Right ventricle myocardium inferior (tissue), 1 donor: ENCODE measurements at places on chromosomes 2 and 18. TPM values are rescaled to one million over a fixed set of nuclear protein-coding genes. Genes with fewer than 3 reads are reported as not detected.
A peak's percentile ranks its signal among the peaks of the same experiment; 100 is the strongest.

DNA sequence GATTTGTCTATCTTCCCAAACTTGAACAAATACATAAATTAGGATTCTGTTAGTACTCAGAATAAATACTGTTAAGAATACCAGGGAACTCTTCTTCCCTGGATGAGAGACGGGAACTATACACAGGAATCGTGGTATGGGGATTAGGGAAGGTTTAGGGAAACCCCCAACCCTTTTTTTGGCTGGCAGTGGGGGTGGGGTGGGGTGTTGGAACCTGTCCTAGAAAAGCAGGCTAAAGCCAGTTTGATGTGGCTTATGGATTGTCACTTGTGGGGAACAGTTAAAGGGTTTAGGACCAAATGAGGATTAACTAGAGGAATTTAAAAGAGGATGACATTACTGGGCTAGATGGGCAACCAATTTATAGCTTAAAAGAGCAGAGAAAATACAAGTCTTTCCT is 1.8 kb downstream of the SLC4A10 start:
- DNase-seq, result no peak

Gene RNU2-63P
- total RNA-seq, result not detected

GRCh38 chr2:235958931-235959410 is 209.2 kb downstream of the GBX2 start:
- no peak for DNase-seq

Gene PRKAG3
- total RNA-seq, result not detected

Gene SPEG
- total RNA-seq, result 119 TPM

- no peak for DNase-seq
Observed at GRCh38 chr18:29226213-29226612, 1049.3 kb upstream of the CDH2 start.

- DNase-seq, result no peak
Observed at GRCh38 chr2:50772607-50773006, 259.3 kb downstream of the NRXN1 start.

GRCh38 chr18:11817229-11817628 is 34.0 kb upstream of the CHMP1B start:
- DNase-seq, result no peak

GRCh38 chr2:215983581-215984351 is 29.6 kb downstream of the MREG start:
- no peak for DNase-seq

Gene DSG1
- total RNA-seq, result 0.68 TPM

Gene LYG2
- total RNA-seq, result not detected

- DNase-seq, result peak; percentile 96
Observed at GRCh38 chr2:74472086-74472944, at the start of gene MRPL53. MRPL53 (minus strand) TSS chr2:74472680; CDS start chr2:74472660, 20 bp downstream.

- no peak for DNase-seq
Observed at GRCh38 chr18:5865521-5865920, 29.8 kb downstream of the TMEM200C start.

GRCh38 chr2:41906338-41906725 is 141.5 kb upstream of the PKDCC start:
- no peak for DNase-seq

Gene NPAS2
- total RNA-seq, result 38.0 TPM

- no peak for DNase-seq
Observed at GRCh38 chr2:13583609-13584008, 866.9 kb downstream of the TRIB2 start.

- DNase-seq, result no peak
Observed at GRCh38 chr2:109209412-109209811, 80.4 kb downstream of the SH3RF3 start.

GRCh38 chr18:10391506-10391905 is 62.9 kb upstream of the APCDD1 start:
- no peak for DNase-seq

- no peak for DNase-seq
Observed at GRCh38 chr2:47541848-47542450, 139.0 kb downstream of the MSH2 start.

- DNase-seq, result no peak
Observed at GRCh38 chr2:109164739-109165221, 35.8 kb downstream of the SH3RF3 start.

DNA sequence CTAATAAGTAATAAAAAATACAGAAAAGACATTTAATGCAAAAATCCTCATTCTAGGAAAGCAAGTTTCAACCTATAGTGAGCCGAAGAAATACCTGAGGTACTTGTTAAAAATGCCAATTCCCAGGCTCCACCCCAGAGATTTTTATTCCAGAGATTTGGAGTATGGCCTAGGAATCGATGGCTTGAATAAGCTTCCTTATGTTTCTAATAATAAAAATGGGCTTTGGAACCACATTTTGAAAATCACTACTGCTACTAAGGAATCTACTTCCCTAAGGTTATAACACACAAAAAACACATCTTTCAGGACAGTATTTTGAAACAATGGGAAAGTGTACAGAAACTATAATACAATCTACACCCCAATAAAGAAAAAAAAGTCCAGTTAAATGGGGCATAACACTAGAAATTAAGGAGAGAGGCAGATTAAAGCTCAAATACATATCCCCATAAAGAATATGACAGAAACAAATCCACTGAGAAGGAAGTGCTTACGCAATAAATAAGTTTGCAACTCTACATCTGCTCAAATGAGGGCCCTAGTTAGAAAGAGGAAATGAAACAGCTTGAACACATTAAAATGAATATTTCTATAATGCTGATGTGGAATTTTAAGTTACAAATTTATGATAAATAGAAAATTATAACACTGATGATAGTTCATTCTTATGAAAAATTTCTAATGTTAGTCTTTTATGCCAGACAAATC is 103.7 kb downstream of the EPB41L3 start:
- DNase-seq, result no peak

DNA sequence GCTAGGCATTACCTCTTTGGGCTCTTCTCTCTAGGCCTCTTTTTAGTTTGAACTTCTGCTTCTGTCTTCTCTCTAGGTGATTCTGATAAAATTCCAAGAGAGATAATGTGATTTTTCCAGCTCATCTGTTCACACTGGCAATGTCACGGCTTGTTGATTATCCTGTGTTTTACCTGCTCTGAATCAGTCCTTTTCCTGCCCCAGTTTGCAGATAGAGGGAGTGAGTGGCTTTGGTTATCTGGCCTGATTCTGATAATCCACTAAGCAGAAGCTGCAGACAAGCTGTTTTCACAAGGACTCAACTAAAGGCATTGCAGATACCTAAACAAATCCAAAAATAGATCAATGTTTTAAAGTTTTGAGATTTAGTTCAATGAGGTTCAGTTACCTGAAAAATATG is 111.9 kb downstream of the DCC start:
- DNase-seq, result no peak

Gene ANKRD29
- 6.8 TPM for total RNA-seq

DNA sequence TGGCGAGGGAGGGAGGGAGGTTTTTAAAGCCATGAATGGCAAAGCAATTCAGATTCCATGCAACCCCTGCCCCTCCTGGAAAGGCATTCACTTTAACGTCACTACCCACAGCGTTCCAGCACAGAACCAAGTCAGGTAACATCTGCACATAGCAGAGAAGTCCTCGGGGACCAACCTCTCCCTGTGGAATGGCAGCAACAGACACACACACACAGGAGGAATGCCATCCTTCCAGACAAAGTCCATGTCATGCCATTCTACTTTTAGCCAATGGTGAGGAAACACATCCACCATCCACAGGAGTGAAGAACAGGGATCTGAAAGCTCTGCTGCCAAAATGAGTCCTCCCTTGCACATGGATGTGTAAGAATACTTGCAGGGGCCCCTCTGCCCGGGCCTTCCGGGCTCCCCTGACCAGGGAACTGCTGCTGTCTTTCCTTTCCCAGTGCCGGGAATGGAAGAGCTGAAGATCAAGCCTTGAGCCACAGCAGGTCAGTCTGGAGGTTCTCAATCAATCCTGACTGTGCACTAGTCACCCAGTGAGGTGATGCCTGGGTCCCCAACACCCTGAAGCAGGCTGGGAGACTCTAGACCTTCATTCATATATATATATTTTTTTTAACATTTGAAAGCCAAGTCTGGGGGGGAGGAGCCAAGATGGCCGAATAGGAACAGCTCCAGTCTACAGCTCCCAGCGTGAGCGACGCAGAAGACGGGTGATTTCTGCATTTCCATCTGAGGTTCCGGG is 63.7 kb downstream of the UXS1 start:
- no peak for DNase-seq

DNA sequence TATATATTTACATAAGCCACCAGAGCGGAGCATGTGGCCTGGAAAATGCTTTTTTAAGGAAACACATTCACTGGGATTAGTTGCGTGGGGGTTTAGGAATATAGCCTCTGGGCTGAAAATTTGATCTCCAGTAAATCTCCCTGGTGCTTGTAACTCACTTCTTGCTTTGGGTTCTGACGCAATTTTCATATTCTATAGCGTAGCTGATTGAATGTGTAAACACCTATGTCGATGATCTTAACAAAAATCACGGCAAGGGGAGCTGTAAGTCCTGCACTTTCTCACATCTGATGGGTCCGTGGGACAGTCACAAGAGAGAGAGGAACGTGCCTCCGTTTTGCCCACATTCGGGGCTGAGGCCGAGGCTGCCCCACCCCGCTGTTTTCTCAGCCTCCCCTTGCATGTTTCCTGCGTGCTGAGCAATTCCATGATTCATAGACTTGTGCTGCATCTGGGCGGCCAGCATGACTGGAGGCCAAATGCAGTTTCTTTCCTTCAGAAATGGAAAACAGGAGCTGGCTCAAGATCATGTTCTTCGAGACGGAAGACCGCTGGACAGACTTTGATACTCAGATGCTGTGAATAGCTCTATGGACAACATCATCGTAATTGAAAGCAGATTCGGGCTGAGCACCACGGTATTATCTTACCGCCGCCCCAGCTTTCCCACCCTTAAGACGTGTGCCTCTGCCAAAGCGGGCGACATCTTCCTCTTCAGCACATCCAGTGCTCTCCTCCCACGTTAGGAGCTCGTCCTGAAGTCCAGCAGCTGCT is 109.2 kb downstream of the TMEM18 start:
- no peak for DNase-seq

Gene NEU2
- not detected for total RNA-seq

DNA sequence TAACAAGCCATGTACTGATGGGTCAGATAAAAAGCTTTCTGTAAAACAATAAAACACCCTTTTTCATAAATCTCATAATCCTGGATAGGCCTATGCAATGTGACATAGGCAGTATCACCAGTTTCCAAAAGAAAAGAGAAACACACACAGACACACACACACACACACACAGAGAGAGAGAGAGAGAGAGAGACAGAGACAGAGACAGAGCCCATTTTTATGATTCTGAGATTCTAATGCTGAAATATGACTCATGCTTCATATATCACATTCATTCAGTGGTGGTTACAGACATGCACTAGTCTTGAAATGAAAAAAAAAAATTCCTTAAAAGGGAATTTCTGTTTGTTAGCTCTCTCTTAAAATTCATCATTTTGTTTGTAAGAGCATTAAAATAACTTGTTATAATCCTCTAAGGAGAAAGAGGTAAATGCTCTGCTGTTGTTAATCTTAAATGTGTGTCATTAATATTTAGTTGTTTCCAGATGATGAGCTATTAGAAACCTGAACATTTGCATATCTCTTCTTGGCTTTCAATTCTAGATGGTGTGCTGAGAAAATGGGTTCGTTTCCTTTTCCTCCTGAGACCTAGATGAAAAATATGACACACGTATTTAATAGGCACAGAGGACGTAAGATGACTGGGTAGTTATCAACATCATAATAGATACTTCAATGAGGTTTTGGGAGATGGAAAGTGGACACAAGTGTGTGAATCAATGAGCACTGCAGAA is 1598.7 kb upstream of the ACVR2A start:
- no peak for DNase-seq

Gene MYO5B
- 0.89 TPM for total RNA-seq

DNA sequence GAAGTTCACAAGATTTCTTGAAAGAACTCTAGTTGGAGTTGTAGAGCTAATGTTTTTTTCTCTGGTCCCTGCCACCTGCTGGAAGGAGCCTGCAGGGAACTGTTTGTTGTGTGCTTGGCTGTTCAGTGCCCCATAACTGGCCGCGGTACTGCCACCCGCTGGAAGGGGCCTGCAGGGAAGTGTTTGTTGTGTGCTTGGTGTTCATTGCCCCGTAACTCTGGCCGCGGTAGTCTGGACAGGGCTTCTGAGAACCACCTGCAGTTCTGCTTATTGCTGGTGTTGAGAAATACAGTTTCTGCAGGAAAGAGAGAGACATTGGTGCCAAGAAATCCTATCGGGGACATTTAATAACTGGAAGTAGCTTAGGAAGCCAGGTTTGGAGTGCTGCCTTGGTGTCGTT is 58.1 kb downstream of the AGAP1 start:
- no peak for DNase-seq

DNA sequence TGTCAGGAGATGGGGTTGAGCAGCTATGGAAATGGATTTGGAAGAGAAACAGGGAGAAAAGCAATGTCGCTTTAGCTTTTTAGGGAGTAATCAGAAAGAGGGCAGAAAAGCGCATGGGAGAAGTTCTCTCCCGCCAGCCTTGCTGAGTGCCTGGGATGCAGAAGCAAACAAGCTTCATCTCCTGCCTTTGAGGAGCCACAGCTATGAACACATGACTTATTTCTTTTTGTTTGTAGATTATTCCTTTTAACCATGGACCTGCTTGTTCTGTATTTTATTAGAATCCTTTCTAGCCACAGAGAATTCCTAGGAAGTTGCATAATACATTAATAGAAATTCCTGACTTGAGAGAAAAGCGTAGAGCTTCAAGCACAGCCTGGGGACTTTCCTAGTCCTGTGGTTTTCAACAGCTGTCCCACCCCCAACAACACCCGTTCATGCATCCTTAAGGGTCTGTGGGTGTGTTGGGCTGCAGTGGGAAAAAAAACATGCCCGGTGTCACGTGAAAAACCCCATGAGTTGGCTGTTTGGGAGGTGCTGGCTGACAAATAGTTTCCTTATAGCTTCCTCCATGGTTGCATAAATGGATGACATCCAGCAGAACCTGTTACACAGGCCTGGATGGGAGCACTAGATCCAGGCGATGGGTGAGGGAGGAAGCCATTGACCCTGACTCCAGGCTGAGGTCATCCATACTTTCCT is 14.9 kb downstream of the SLC9A4 start:
- no peak for DNase-seq

Gene LOXHD1
- 0.35 TPM for total RNA-seq

DNA sequence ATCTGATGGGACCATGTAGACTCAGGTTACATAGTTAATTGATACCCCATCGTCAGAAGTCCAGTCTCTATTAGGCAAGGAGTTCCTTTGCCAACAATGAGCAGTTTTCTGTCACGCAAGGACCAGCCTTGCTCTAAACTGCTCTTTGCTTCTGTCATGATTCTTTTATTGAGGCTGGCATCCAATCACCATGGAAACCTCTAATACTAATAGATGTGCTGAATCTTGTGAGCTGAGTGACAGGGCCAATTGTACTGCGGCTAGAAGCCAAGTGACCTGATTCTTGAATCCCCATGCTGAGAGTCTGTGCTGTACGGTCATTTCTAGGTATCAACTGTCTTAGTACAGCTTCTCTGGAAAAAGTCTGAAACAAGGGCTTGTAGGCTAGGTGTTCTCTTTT is 395.6 kb downstream of the RND3 start:
- DNase-seq, result no peak

DNA sequence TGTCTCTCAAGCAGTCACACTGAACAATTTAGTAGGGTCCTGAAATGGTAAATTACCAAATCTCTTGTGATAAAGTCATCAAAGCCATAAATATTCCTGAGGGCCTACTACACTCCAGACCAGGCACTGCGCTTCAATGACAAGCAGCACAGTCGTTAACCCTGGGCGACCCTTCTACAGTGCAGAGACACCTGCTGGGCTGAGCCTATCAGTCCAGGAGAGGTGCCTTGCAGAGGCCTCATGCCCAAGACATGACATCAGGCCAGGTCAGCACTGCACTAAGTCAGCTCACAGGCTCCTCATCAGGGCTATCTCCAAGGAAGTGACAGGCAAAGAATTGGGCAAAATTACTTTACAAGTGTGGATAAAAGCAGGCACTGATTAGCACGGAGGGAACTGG is 166.4 kb upstream of the EPB41L3 start:
- no peak for DNase-seq
